Spinal cord (tissue), 10 donors: ENCODE measurements at places on chromosomes 11 and 22. TPM values are rescaled to one million over a fixed set of nuclear protein-coding genes. Genes with fewer than 3 reads are reported as not detected.

GRCh38 chr11:29125606-29126005 is 891.2 kb downstream of the KCNA4 start:
- H3K4me1 ChIP-seq, result no peaks in the 10 kb centered on the region
- H3K36me3 ChIP-seq, result no peaks in the 10 kb centered on the region
- DNase-seq, result no peak
- no peak overlapping the region for H3K4me3 ChIP-seq
- H3K27me3 ChIP-seq, result no peaks in the 10 kb centered on the region

GRCh38 chr11:126189109-126189929 is 22.1 kb downstream of the RPUSD4 start:
- H3K36me3 ChIP-seq, result peaks cover 65% of the 10 kb centered on the region
- no peak overlapping the region for H3K4me3 ChIP-seq
- no peak overlapping the region for H3K27ac ChIP-seq
- H3K4me1 ChIP-seq, result no peaks in the 10 kb centered on the region
- H3K27me3 ChIP-seq, result no peaks in the 10 kb centered on the region

GRCh38 chr11:7892840-7893254 is 38.2 kb downstream of the OR10A6 start:
- DNase-seq, result peak; percentile 74
- H3K4me1 ChIP-seq, result no peaks in the 10 kb centered on the region
- no peak overlapping the region for H3K4me3 ChIP-seq
- H3K27ac ChIP-seq, result no peak overlapping the region
- no peaks in the 10 kb centered on the region for H3K27me3 ChIP-seq

GRCh38 chr11:72038491-72038890 is 39.8 kb downstream of the IL18BP start:
- H3K36me3 ChIP-seq, result peaks cover 17% of the 10 kb centered on the region
- peaks cover 52% of the 10 kb centered on the region for H3K4me1 ChIP-seq
- peak; percentile 95 for DNase-seq
- peak overlapping the region; percentile 100 for H3K27ac ChIP-seq

DNA sequence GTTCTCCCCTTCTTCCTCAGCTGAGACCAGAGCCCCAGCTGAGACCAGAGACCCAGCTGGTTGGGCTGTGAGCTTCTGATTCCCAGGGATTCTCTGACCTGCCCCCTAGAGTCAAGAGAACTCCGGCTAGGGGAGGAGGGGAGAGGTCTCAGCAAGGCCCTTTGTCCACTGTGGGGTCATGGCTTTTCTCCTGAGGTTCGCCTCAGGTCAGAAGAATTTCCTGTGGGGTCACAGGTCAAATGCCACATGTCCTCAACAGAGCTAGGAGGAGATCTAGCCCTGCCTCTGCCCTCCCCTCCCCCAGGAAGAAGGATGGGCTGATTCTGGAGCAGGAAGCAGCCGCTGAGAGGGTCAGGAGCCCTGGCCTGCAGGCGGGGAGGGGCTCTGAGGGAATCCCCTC is 23.7 kb downstream of the HTR3A start:
- peaks cover 3% of the 10 kb centered on the region for H3K27me3 ChIP-seq
- H3K4me3 ChIP-seq, result no peak overlapping the region
- DNase-seq, result no peak
- H3K27ac ChIP-seq, result no peak overlapping the region

GRCh38 chr11:120773501-120774031 is 250.3 kb upstream of the TBCEL start:
- DNase-seq, result no peak
- no peaks in the 10 kb centered on the region for H3K36me3 ChIP-seq
- H3K27ac ChIP-seq, result no peak overlapping the region
- peaks cover 18% of the 10 kb centered on the region for H3K4me1 ChIP-seq
- no peak overlapping the region for H3K4me3 ChIP-seq

GRCh38 chr22:27906241-27906640 is 12.8 kb downstream of the PITPNB start:
- no peaks in the 10 kb centered on the region for H3K27me3 ChIP-seq
- H3K4me1 ChIP-seq, result no peaks in the 10 kb centered on the region
- DNase-seq, result no peak
- no peak overlapping the region for H3K4me3 ChIP-seq
- no peak overlapping the region for H3K27ac ChIP-seq
- H3K36me3 ChIP-seq, result peaks cover 11% of the 10 kb centered on the region

GRCh38 chr11:73458201-73458600 is 82.0 kb downstream of the RELT start:
- H3K27ac ChIP-seq, result no peak overlapping the region
- no peak overlapping the region for H3K4me3 ChIP-seq
- peaks cover 5% of the 10 kb centered on the region for H3K4me1 ChIP-seq
- no peak for DNase-seq

DNA sequence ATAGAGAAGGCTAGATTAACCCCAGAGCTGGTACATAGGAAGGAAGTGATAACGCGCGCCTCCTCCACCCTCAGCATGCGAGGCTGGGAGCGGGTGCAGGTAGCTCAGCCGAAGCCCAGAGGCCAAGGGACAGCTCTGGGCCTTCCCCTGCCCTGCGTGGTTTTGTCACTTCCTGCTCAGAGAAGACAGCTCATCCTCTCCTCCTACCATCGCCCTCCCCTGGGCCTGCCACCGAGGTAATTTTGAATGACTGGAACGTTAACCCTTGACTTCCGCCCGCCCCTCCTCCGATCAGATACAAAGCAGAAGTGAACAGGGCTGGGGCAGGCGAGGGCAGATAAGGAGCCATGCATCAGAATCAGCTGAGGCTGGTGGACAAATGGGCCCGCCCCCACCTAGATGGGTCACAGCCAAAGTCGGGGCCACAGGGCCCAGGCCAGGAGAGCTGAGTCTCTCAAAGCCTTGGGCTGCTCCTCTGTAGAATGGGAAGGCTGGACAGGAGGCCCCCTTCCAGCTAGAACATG is 1.6 kb downstream of the RAC2 start:
- H3K27ac ChIP-seq, result no peak overlapping the region
- no peaks in the 10 kb centered on the region for H3K36me3 ChIP-seq
- no peak overlapping the region for H3K4me3 ChIP-seq

GRCh38 chr11:88320149-88320559 is 17.4 kb downstream of the CTSC start:
- H3K4me3 ChIP-seq, result no peak overlapping the region
- H3K36me3 ChIP-seq, result no peaks in the 10 kb centered on the region
- no peaks in the 10 kb centered on the region for H3K27me3 ChIP-seq

DNA sequence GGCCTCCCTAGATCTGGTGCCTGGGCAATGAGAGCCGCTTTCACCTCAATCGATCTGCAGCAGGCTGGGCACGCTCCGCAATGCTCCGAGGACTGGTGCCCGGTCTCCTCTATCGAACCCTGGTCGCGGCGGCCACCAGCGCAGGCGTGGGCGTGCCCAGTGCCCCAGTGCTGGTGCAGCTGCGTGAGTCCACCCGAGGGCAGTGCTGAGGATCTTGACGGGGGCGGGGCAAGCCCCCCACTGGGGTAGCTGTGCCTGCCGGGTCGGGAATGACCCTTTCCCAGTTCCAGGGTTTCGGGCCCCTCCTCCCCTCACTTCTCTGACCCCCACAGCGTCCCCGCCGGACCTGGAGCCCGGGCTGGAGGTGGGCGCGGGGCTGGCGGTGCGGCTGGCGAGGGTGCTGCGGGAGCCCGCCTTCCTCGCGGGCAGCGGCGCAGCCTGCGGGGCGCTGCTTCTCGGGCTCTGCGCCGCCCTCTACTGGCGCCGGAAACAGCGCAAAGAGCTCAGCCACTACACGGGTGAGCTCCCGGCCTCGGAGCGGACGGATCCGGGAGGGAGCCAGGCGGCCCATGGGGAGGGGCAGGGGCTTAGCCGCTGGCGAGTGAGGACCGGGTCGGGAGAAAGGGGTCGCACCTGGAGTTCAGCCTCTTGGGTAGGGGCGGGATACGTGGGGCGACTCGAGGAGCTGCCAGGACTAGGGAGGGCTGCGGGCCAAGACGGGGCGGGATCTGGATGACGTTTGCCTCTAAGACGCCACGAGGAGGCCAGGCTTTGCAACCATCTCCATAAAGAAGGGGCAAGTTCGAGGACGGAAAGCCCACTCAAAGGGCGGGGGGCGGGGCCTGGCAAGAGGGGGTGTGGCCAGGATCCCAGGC is 10.9 kb downstream of the ROBO3 start:
- peaks cover 17% of the 10 kb centered on the region for H3K27me3 ChIP-seq
- peaks cover 45% of the 10 kb centered on the region for H3K4me1 ChIP-seq
- peak; percentile 98 for DNase-seq
- H3K36me3 ChIP-seq, result peaks cover 22% of the 10 kb centered on the region

DNA sequence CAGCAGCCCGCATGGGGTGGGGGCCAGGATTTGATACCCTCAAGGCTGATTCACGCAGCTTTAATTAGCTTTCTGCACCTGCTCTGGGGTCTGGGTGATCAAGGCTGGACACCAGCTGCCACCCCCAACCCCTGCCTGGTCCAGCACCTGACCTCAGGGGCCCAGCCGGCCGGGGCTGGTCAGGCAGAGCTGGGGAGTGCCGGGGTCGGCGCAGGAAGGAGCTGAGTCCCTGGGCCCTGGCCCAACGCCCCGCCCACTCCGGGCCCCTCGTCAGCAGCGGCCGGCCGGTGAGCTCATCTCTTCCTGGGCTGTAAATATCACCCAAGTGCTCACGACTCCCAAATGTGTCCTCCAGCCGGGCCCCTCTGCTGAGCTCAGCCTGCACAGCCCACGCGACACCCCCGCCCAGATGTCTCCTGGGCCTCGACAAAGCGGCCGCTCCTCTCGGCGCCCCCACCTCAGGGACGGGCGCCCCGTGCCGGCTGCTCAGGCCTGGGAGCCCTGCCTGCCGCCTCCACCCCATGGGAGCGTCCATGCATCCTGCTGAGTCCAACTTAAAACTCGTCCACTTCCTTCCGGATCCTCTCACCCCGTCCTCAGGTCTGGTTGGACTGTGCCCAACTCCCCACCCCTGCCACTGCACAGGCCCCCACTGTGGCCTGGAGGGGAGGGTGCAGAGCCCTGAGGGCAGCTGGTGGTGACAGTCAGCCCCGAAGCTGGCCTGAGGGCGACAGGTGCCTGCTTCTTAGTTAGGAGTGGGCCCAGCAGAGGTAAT is 29.0 kb downstream of the RTN4R start:
- H3K27ac ChIP-seq, result peak overlapping the region; percentile 65
- H3K4me1 ChIP-seq, result peaks cover 97% of the 10 kb centered on the region
- no peaks in the 10 kb centered on the region for H3K27me3 ChIP-seq
- no peak overlapping the region for H3K4me3 ChIP-seq
- peaks cover 53% of the 10 kb centered on the region for H3K36me3 ChIP-seq

- DNase-seq, result peak; percentile 43
- H3K4me1 ChIP-seq, result no peaks in the 10 kb centered on the region
- no peak overlapping the region for H3K4me3 ChIP-seq
- no peaks in the 10 kb centered on the region for H3K27me3 ChIP-seq
- no peak overlapping the region for H3K27ac ChIP-seq
These were observed 13.7 kb downstream of the NFRKB start for GRCh38 chr11:129881570-129882170.

RBX1 gene
- total RNA-seq, result 61.3 TPM

DDIAS gene
- total RNA-seq, result 4.5 TPM

OR52E8 gene
- total RNA-seq, result not detected

HEPHL1 gene
- total RNA-seq, result under 0.01 TPM

IGSF22 gene
- 1.3 TPM for total RNA-seq

RCOR2 gene
- total RNA-seq, result 8.9 TPM
